ENCODE measurements at places on chromosomes 3 and 15.

- DNase-seq: no peak
These were observed 12.5 kb upstream of the KBTBD12 start for GRCh38 chr3:127902486-127902885.

- DNase-seq: no peak
These were observed 5.3 kb downstream of the ULK4 start for GRCh38 chr3:41956574-41956973.

DNA sequence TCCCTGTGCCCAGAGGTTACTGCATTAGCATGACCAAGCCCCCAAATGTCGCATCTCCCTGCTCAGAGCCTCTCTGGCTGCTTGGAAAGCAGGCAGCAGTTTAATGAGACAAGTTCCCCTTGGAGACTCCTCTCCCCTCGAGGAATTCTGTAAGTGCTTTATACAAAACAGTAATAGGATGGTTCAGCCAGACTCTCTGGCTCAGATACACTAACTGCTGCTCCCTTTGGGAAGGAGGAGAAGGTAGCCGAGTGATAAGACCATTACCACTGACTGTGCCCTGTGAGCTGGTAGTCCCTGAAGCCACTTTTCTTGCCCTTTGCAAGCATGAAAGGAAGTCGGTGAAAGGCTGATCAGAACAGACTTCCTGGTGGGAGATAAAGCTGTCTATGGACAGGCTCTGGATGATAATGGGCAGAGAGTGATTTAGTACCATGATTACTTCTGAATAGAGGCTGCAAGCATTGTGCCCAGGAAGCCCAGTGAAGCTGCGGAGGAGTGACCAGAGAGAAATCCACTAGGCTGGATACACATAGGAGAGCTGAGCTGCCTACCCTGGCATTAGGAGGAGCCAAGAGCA, 100.8 kb downstream of the SEMA6D start:
- no peak for DNase-seq

DNA sequence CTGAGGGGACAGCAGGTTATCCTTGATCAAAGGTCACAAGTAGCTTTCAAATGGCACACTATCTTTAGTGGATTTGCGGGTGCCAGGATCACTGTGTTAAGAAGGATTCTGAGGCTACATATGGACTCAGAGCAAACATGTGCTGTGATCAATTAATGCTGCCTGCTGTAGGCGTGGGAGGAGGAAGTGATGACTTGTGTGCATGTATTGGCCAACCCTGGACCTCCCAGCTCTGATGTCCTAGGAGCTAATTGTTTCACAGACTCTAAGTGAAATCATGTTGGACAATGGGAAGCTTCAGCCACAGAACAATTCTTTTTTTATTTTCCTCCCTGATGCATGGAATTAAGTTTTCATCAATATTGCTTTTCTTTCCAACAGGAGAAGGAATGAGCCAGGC, 24.4 kb downstream of the FAH start:
- no peak for DNase-seq

GRCh38 chr3:153328690-153329089, 166.7 kb downstream of the RAP2B start:
- no peak for DNase-seq

GRCh38 chr15:55552926-55553325, 35.2 kb downstream of the PYGO1 start:
- DNase-seq: peak; percentile 85

DNA sequence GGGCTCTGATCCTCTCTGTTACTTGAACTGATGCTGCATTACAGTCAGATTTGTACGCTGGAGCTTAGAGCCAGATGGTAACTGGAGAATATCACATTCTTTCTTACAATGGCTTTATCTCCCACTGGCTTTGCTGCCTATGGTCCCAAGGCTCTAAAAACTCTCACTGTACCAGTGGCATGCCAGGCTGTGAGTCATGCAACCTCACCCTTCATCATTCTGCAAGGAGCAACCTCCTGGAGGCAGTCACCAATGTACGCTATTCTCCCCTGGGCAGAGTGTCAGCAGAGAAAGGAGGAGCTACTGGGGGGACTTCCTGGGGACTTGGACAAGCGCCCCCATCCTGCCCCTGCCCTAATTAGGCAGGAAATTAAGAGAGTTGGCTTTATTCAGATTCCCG, 97.9 kb upstream of the EIF1B start:
- DNase-seq: peak; percentile 29

DNA sequence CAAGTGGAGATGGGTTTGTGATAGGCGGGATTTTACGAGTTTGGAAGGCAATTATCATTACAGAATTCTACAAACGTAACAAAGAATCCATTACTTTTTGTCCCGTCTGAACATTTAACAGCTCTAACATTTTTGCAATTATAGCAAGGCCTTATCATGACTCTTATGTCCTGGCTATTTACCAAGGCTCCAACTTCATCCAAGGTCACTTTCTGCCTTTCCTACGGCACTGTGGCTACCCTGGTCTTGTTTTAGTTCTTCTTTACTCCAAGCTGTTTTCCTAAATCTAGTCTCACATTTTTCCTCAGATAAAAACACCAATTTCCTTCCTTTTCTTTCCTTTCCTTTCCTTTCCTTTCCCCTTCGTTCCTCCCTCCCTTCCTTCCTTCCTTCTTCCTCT, 33.5 kb upstream of the GRM7 start:
- no peak for DNase-seq

- no peak for DNase-seq
These were observed 36.0 kb upstream of the RASA2 start for GRCh38 chr3:141450727-141451375.

- no peak for DNase-seq
These were observed 158.7 kb upstream of the UBE2E2 start for GRCh38 chr3:23044463-23044862.

DNA sequence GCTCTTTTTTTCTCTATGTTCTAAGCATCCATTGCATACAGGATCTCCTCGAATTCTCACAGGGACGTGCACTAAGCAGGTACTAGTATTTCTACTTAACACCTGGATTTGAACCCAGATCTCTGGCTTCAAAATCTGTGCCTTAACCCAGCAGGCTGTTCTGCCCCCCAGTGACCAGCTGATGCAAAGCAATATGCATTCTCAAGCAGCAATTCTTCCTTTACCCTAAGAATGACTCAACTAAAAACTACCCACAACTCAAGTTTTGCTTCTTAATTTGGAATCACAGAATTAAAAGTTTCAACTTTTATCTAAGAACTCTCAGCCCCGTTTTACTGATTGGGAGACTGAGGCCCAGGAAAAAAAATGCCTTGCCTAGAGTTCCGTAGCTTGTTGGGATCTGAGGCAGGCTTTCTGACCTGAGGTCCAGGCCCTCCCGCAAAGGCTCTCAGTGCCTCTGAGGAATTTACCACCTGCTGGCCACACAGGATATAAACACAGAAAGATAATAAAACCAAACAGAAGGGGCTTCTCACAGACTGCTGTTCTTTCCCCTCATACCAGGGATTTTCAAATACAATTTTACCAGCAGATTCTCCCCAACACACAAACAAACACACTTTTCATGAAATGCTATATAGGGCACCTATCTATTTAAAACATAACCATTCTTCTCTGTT, 115.4 kb upstream of the RAD18 start:
- DNase-seq: no peak

DNA sequence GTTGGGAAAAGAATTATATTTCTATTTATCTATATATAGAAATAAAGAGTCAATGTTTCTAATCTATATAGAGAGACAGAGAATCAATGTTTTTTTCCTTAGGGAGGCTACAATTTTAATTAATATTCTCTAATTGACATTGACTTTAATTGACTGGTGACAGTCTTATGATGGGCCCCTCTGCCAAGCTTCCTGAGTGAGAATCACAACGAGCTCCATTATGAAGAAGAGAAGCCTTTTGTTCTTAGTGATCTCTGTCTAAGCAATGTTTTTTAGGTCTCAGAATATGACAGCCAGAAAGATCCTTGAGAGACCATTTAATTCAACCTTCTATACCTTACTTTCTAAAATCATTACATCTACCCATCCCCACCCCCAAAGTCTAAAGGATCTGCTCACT, 70.9 kb downstream of the IGSF11 start:
- DNase-seq: no peak

DNA sequence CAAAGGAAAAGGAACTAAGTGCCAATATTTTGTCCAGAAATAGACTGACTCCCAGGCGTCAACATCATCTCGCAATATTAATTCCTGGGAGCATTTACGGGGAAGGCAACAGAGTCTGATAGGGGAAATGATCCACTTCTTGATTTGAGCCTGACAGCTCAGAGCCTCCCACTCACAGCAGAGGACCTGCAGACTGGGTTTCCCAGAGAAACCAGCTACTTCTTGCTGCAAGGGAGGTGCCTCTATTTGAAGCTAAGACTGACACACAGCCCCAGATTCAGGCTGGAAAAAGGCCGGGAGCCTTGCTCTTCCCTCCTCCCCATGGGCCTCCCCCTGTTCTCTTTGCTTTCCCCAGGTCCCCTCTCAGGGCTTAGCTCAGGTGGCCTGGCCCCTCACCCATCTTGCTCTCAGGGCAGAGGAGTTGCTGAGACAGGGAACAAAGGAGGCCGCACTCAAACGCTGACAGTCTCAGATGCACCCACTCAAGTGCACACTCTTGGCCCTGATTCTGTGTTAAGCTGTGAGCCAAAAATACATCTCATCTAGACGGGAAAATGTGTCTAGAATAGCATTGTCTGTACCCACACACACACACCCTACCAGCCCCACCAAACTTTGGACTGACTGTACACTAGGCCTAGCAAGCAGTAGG, 49.8 kb upstream of the DCLK3 start:
- DNase-seq: no peak

- DNase-seq: peak; percentile 94
These were observed 3.3 kb downstream of the LIPH start for GRCh38 chr3:185549122-185549521.

- DNase-seq: no peak
These were observed 2.3 kb downstream of the RNF7 start for GRCh38 chr3:141740349-141740748.

GRCh38 chr15:73952913-73953750, 26.9 kb downstream of the LOXL1 start:
- no peak for DNase-seq

- DNase-seq: no peak
These were observed 67.6 kb downstream of the SCN11A start for GRCh38 chr3:38984110-38984509.

DNA sequence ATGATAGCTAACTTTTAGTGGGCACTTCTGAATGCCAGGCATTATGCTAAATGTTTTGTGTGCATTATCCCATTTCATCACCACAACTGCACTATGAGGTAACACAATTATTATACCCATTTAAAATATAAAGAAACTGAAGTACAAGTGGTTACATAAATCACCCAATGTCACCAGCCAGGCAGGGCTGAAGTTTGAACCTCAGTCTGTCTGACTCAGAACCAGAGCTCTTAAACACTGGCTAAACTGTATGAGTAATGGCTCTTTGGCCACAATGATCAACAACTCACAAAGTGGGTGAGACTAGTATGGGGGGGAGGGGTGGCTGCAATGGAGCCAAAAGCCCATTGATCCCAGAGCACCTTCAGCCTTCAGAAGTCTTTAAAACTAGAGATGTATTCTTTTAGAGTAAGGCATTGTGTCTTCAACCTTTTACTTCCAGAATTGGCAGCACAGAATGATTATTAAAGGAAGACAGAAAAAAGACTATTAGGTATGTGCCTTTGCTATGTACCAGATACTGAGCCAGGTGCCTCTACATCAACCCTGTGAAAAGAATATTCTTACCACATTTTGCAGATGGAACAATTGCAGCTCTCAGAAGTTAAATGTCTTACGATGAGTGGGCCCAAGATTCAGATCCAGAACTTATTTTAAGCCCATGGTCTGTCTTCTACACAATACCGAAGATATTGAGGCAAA, 166.9 kb downstream of the UACA start:
- DNase-seq: peak; percentile 88

- DNase-seq: peak; percentile 98
These were observed 536.9 kb downstream of the ZIC1 start for GRCh38 chr3:147945968-147946519.

- DNase-seq: no peak
These were observed 99.3 kb upstream of the ZBED2 start for GRCh38 chr3:111694471-111694870.

DNA sequence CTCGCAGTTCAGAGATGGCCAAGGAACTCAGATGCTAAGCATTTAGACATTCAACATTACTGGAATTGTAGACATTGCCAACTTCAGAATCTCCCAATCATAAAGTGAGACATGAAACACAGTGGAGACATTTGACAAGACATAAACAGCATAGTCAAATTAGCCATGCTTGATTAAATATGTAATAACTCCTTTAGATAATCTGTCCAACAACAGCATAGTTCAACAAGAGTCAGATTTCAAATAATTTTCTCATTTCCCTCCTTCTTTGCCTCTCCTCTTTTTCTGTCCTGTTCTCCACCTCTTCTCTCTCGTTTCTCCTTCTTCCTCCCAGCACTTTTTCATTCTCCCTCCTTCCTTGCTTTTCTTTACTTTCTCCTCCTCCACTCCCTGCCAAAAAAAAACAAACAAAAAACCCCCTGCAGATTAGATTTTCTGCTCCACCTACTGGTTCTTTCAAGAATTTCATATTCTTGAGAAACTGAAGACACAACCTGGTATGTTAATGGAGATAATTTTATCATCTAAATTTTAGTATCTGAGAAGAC, 20.2 kb downstream of the CPOX start:
- peak; percentile 50 for DNase-seq

- DNase-seq: no peak
These were observed 14.2 kb downstream of the KIF7 start for GRCh38 chr15:89641053-89641452.

GRCh38 chr3:113158171-113158570, 53.2 kb upstream of the BOC start:
- DNase-seq: no peak

GRCh38 chr3:101567528-101568317, 6.1 kb downstream of the TRMT10C start:
- DNase-seq: peak; percentile 71

DNA sequence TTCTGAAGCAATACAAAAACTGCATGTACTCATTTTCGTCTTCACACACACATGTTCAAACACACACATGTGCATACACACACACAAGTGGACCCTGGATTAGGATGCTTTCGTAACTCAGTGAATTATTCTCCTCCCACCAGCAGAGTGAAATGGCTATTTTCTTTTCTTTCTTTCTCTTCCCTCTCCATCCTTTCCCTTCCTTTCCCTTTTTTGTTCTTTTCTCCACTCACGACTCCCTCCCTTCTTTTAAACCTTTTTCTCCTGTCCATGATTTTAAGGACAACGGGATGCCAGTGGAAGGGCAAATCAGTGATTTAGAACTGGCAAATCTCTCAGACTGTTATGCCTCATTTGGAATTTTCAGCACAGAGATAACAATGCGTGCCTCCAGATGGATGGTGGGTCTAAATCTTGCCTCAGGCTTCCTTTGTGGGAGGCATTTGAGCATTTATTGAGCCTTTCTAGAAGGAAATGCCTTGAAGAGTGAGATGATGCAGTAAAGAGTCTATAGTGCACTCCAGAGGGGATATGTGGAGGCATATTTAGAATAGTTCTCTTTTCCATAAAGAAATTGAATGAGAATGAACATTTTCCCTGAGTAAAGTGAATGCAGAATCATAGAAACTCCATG, 130.4 kb upstream of the SLC7A14 start:
- no peak for DNase-seq

DNA sequence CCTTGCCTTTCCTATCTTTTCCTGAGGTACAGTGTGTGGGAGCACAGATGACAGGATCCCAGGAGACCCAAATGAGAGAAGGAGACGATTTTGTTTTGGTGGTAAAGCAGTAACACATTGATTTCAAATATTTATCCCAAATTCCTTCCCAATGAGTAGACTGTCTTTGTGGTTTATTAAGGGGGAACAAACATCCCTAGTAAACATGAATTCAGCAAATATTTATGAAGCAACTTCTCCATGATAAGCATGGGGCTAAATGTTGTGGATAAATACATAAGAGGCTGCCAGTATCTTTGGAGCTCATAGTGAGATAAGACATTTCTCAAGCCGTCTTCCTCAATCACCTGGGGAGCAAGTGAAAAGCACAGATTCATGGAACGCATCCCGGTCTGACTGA, 460.8 kb upstream of the CFAP20DC start:
- no peak for DNase-seq

Data from astrocyte of the spinal cord (primary cell).